NCI-H1105 treated with DMSO at 0.1 percent for 48 hours (cell line): ENCODE measurements at places on chromosomes 12 and 14.

GRCh38 chr12:48486261-48486660 lies 4.0 kb downstream of the C12orf54 start:
- no peak for DNase-seq

DNA sequence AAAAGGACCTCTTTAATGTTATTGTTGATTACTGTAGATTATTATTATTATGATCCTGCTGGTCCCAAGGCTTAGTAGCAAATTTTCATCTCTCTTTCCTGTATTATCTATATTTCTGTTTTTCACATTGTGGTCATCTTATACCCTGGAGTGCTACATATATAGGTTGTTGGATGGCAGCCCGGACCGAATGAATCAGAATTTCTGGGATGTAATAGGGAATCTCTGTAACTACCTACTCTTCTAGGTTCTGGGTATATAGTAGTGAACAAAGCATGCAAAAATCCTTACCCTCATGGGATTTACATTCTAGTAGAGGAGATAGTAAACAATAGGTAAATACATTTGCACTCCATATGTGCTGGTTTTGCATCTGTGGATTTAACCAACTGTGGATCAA lies 31.4 kb downstream of the NUBPL start:
- DNase-seq = no peak

DNA sequence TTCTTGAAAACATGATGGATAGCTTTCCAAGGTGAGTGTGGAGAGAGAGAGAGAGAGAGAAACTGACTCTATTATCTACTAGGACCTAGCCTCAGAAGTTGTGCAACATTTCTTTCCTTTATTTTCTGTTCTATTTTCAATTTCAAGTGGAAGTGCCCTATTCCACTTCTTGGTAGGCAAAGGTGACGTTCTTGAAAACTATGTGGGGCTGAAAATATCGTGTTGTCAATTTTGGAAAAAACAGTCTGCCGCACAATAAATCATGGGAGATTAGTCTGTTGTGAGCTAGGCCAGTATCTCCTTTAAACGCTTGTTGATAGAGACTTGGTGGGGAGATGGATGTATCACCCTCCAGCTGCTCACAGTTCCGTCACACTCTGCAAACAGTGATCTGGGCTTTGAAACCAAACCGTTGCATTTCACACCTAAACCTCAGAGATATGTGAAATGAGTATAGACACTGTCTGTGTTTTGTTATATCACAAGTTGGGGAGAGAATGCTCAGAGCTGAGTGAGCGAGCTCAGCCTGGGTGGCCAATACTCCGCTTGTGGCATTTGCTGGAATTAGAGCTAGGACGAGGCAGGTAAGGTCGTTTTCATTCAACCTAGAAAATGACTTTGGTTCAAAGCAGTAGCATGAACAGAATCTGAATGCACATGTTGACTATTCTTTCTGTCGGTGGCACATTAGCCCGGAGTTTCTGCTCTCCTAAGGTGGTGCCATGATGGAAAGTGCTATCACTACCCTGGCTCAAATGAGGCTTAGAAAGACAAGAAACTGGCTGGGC lies 75.1 kb upstream of the ST8SIA1 start:
- no peak for DNase-seq

DNA sequence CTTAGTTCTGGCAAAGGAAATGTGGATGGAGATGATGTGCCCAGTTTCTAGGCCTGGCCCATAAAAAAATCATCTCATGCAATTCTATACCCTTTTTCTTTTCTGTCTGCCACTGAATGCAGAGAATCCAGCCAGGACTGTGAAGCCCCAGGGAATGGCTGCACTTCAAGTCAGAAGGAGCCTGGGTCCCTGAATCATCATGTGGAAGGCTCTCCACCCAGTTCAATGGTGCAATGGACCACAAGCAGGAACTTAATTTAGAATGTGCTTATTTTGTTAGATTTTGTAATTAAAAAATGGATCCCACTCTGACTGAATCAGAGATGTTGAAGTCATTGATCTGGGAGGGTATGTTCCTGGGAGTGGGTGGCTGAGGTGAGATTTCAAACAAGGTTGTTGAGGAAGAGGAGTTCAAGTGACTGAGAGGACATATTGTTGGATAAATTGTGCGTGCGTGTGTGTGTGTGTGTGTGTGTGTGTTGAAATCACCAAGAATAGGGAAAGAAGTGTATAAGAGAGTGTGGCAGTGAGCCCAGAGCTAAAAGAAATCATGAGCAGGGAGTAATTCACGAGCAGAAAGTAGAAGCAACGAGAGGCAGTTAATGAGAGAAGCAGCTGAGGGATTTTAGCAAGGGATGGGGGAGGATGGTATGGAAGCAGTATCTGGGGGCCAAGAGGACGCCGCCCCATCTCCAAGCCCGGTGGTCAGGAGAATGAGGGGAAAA lies 125.4 kb downstream of the TMX1 start:
- no peak for DNase-seq

DNA sequence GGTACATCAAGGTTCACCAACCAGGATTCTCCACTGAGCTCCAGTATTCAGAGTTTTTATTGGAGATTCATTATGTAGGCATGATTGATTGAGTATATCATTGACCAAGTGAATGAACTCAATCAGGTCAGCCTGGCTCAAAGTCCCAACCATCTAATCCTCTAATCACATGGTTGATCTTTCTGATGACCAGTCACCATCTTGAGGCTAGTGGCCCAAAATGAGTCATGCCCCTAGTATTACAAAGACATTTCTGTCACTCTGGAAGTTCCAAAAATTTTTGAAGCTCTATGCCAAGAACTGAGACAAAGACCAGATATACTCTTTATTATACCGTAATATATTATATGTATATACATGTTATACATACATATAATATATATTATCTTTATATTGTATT lies 75.9 kb upstream of the ATF7IP start:
- DNase-seq = no peak

DNA sequence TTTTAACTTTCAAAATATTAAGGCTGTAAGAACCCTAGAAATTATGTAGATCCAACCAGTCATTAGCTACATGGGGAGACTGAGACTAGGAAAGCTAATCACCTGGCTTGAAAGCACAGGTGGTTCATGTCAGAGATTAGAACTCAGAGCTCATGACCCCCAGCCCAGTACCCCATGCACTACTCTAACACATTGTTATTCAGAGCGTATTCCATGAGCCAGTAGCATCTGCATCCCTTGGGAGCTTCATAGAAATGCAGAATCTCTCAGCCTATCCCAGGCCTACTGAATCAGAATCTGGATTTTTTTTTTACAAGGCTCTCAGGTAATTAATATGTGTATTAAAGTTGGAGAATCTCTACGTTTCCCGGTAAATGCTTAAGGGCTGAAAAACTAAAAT lies 161.7 kb downstream of the BTG1 start:
- no peak for DNase-seq

DNA sequence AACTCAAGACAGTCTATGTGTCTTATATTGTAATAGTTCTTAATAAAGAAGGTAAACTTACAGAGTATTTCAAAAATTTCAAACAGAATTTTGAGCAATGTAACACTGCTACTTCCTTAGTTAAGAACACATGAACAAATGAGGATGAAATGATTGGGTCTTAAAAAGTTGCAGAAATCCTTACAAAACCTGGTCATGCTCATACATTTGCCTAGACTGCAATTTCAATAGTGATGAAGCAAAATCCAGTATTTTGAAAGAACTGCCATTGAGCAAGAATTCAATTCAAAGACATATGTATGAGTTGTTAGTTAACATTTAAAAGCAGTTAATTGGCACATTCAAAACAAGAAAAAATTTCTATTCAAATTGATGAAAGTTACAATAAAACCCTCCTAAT lies 17.8 kb upstream of the HIF1A start:
- no peak for DNase-seq

DNA sequence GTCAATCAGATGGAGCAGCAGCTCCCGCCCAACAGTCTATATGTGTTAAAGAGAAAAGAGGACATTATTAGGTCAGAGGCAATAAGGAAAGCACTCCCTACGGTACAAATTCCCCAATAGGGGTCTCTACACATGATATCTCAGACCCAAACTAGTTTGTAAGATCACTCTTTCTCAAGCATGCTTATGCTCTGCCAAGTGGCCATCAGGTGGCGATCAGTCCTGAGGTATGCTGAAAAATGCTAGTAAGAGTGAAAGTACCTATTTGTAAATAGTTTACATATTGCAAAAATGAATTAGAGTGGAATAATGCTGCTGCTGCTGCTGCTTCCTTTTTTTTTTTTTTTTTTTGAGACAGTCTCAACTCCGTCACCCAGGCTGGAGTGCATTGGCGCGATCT lies 61.0 kb downstream of the CPM start:
- no peak for DNase-seq

DNA sequence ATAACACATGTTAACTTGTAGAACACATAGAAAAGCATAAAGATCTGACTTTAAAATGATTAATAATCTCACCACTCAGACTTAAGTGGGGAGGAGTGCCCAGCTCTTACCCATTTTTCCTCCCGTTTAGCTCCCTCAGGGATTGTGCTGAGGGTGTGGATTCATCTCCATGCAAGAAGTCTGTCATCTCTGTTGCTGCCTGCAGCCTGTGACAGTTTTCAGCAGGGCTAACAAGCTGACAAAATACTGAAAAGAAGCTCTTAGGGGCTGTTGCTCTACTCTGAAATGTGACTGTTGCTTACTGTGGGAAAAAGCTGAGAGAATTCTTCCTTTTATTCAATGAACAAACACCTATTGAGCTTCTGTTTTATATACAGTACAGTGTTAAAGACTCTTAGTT lies 216.2 kb downstream of the CPNE8 start:
- no peak for DNase-seq

- DNase-seq = no peak
Measured at GRCh38 chr12:100681074-100681473, 107.6 kb downstream of the GAS2L3 start.

GRCh38 chr12:117063162-117063911 lies 35.9 kb downstream of the TESC start:
- no peak for DNase-seq

DNA sequence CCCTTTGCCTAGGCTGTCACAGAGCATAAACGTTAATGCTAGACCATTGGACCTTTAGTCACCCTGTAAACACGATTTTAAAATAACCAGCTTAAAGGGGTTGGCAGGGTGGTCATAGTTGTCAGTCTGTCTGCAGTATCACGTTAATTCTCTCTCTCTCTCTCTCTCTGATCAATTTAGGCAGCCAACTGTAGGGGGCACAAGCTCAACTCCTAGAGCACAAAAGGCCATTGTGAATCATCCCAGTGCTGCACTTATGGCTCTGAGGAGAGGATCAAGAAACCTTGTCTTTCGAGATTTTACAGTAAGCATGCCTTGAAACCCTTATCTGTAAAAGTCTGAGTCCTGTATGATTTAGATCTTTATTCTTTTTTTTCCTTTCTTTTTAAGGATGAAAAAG lies 97.1 kb downstream of the SCAF11 start:
- DNase-seq = no peak

DNA sequence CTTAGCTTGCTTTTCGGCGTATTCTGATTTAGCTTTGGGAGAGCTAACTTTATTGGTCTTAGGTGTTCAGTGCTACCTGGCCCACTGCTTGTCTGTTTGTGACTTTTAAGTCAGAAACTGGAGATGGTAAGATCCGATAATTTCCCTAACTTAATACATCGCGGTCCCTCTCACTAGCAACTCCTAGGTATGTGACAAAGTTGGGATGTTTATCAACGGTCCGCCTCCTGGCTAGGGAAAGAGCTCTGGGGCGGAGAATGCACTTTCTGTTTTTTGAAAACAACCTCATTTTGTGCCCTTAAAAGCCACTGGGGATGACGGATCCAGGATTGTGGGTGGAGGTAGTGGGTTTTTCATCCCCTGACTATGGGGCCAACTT lies 1.2 kb downstream of the CDKN1B start:
- DNase-seq = peak; percentile 43

GRCh38 chr14:90962505-90963109 lies 97.8 kb downstream of the RPS6KA5 start:
- no peak for DNase-seq

DNA sequence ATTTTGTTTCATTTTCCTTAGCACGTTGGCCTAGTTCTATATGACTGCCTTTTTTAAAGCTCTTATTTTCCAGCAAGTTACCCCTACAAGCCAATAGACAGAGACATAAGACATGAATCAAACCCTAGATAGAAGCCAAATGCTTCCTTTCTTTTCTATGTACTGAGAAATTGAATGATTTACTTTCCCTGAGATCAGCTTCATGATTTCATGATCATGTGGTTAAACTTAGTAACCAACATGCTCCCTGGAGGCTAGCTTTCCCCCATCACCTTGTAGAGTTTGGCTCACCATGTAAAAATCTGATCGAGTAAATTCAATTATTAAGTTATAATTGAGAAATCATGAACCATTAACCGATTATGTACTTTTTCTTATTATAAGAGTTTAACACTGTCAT lies 148.1 kb upstream of the LRIG3 start:
- DNase-seq = no peak

- DNase-seq = no peak
Measured at GRCh38 chr12:130070126-130070611, 92.1 kb upstream of the FZD10 start.

- DNase-seq = no peak
Measured at GRCh38 chr12:68377881-68378280, 45.7 kb upstream of the MDM1 start.
